Fibroblast of pulmonary artery (primary cell): ENCODE measurements at places on chromosomes 7 and 10.
A peak's percentile ranks its signal among the peaks of the same experiment; 100 is the strongest.

- DNase-seq, result no peak
Measured at GRCh38 chr7:93133005-93133404, 15.2 kb downstream of the SAMD9L start.

- no peak for DNase-seq
Measured at GRCh38 chr10:119364645-119365600, 157.6 kb downstream of the GRK5 start.

- peak; percentile 24 for DNase-seq
Measured at GRCh38 chr7:100603726-100604027, 1.5 kb downstream of the PCOLCE start.

- peak; percentile 47 for DNase-seq
Measured at GRCh38 chr10:94397549-94398370, 4.6 kb upstream of the TBC1D12 start.

- DNase-seq, result peak; percentile 54
Measured at GRCh38 chr10:96814264-96814663, 17.8 kb upstream of the LCOR start.

DNA sequence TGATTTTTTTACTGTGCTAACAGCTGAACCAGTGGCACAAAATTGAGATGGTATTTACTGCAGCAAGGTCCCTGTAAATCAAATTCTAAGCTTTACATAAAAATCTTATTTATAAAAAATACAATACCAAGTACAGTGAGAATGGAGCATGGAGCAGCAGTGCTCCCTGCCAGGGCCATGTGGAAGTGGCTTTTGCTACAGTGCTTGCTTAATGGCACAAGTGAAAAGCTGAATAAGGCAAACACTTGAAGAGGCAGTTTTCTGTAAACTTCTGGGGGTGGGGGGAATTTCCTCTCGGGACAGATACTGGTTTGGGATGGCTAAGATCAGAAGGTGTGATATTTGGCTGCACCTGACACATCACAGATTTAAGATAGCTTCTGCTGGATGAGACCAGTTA is 27.5 kb downstream of the AP3M1 start:
- DNase-seq, result no peak

GRCh38 chr7:41084381-41084780 is 618.5 kb downstream of the INHBA start:
- no peak for DNase-seq

GRCh38 chr7:119026391-119026790 is 801.9 kb downstream of the ANKRD7 start:
- DNase-seq, result no peak

DNA sequence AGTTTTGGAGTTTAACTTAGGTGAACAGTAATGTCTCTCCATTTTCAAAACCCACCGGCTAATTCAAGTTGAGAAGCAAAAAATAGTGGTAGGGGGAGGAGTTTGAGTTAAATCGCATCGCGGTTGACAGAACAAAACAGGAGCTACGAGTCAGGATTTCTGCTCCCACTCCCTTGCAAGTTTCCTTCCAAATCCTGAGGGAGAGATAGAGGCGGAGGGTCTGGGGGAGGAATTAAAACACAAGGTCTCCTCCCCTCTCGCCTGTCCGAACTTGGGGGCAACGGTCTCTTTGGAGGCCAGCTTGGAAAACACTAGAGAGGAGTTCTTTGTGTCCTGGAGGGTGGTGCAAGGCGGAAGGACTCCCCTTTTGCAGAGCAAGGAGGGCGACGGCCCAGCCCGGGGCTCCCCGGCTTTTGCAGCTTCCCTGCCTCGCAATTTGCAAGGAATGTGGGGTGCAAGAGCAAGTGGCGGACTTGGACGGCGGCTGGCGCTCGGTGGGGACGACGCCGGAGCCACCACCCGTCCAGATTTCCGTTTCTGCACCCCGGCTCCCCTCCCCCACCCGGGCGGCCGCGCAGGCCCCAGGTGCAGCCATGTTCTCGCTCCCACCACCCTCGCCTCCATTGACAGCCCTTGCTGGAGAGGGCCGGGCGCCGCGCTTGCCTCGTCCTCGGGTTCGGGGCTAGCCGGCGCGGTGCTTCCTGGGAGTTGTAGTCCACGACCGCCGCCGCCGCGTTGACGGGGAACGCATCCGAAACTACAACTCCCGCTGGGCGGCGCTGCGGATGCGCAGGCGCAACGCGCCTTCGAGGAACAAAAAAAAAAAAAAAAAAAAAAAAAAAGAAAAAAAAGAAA is 454 bp upstream of the GTF2I start:
- DNase-seq, result peak; percentile 97

GRCh38 chr10:78947733-78948132 is 121.0 kb upstream of the ZMIZ1 start:
- no peak for DNase-seq

DNA sequence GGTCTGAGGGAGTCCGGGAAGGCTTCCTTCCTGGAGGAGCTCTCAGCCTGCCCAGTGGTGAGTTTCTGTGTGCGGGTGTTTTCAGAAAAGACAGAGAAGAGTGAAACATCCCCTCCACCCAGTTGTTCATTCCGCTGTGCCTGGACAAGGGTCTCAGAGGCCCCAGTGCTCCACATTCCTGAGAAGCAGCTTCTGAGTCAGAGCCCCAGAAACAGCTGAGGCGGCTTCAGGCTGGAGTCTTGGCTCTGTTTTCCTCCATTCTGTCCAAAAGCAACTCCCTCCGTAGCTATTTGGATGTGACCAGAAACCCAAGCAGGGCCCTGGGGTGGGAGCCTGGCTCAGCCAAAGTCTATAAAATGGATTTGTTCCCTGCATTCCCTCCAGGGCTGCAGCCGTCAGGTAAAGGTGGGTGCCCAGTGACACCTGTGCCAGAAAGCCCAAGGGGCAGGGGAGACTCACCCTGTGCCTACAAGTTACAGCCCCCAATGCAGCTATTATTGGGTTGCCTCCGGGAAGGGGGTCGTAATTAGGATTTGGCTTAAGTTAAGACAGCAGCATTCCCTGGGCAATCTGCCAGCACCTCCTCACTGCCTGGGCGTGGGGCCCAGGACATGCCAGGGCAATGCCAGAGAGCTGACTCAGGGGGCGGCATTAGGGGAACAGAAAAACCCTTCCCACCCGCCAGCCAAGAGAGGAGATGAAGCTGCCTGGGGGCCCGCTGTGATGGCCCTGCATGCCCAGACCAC is 13.1 kb upstream of the CAMK2G start:
- peak; percentile 91 for DNase-seq

GRCh38 chr7:43449577-43449976 is 133.3 kb upstream of the STK17A start:
- DNase-seq, result no peak

DNA sequence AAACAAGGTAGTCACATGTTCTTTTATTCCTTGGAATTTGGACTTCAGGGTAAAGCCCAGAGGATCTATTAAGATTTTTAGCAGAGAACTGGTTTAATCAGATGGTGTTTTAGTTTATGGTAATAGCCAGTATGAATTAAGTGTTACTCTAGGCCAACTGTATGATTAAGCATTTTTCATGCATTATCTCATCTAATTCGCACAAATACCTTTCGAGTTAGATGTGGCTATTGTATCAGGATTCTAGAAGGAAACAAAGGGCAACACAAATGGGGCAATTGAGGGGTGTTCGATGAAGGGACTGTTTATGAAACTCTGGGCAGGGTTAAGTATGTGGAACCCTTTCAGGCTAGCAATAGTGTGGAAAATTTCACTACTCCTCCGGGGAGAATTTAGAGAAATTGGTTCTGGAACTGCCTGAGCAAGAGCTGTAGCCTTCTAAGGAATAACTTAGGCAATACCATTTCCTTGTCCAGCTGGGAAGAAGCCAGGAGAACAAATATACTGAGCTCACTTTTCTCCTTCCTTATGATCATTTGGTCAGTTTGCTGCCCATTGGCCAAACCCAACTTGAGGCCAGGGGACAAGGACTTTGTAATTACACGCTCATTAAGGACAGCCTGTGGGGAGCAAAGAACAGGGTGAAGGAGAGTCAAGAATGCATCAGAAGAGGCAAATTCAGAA is 319.0 kb upstream of the FZD1 start:
- DNase-seq, result peak; percentile 80

DNA sequence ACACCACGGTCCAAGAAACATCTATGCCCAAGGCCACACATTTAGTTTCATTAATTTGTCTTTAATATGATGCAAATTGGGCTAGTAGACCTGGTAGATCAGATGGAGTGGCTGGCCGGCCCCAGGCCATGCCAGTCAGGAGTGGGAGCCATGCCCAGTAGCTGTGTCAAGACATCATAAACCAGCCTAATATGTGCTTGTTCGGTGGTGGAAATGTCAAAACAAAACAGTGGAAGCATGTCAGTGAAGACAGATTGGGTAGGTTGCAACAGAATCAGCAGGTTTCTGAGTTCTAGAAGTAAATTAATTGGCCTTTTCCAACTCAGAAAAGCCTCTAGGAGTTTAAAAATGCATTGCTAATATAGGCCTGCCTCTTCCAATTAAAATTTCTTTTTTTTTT is 124.7 kb downstream of the NRP1 start:
- no peak for DNase-seq

DNA sequence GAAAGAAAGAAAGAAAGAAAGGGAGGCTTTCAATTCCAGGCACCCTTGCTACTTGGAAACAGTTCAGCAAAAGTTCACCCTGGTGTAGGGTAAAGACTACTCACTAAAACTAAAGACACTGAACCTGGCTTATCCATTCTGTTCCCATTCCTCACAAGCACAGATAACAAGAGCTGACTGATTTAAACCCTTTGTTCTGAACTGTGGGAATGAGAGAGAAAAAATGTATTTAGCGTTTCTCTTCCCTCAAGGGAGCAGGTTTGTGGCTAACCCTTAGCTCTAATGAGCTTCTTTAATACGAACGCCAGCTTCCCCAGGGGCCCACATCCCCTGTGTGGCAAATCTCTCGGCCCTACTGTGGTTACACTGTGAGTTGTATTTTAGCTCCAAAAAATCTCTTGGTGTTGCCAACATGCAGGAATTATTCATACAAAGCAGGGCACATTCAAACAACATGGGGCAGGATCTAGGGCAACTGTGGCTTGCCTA is 23.3 kb downstream of the PRTFDC1 start:
- peak; percentile 84 for DNase-seq

DNA sequence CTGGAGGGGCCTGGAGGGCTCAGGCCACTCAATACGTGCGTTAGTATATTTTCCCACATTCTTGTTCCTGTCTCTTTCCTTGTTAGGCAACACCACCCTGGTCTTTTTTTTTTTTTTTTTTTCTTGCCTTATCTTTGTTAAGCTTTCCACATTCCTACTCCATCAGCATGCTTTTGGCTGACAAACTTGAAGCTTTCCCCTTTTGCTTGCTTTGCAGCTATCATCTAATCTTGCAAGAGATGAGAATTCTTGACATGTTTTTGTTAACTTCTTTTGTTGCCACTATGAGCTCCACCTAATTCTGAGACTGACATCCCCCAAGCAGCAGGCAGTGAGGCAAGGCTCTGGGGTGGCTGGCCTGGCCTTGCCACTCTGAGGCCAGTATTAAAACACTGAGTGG is 52.5 kb upstream of the NRP1 start:
- DNase-seq, result peak; percentile 63

GRCh38 chr7:30697719-30698460 is 15.6 kb upstream of the CRHR2 start:
- DNase-seq, result no peak

DNA sequence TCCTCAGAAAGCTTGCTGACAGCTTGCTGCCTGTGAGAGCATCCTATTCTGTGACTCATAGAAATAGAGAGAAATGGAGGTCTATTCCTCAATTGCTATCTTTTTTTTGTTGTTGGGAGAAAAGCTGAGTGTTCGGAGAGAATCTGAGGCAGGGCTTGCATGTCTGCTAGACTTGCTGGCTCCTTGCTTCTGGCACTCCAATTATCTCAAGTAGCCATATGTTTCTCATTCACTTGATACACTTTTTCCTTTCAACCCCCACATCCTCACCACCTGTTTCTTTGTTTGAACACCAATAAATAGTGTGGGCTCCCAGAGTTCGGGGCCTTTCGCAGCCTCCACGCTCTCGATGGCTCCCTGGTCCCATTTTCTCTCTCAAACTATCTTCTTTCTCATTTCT is 172.2 kb downstream of the SH2D4B start:
- DNase-seq, result peak; percentile 8

DNA sequence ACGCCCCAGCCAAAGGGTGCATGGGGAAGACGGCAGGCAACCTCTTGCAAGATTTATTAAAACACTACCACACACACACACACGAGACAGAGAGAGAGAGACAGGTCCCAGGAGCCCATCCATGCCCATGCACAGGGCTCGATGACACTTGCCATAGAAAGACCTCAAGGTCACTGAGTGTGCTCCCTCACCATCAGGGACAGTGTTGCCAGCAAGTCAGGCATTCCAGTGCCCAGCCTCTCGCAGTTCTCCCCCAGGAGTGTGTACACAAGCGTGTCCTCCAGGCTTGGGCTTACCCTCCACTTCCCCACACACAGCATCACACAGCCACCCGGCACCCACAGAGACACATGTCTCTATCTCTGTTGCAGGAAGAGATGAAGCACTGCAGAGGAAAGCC is 46.8 kb upstream of the SLF2 start:
- DNase-seq, result no peak

GRCh38 chr10:96344178-96344577 is 14.6 kb downstream of the OPALIN start:
- DNase-seq, result no peak

- DNase-seq, result no peak
Measured at GRCh38 chr7:47550788-47551470, 31.0 kb downstream of the TNS3 start.

DNA sequence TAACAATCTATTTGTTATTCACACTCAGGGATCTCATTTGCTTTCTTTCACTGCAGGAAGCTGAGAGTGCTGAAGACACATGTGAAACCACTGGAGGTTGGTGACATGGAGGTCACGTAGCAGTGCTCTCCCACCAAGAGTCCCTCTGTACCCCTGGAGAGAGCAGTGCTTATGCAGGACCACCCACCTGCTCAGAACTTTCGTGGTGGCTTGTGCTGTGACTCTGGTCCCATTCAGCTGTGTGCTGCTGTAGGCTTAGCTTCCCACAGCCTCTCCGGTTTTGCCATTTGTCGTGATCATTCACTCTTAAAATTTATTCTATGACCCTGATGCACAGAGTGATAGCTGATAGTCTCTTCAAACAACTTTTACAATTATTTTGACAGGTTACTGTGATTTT is 96.0 kb upstream of the RSU1 start:
- DNase-seq, result no peak

- peak; percentile 26 for DNase-seq
Measured at GRCh38 chr7:135210888-135211178, 493 bp downstream of the WDR91 start.

DNA sequence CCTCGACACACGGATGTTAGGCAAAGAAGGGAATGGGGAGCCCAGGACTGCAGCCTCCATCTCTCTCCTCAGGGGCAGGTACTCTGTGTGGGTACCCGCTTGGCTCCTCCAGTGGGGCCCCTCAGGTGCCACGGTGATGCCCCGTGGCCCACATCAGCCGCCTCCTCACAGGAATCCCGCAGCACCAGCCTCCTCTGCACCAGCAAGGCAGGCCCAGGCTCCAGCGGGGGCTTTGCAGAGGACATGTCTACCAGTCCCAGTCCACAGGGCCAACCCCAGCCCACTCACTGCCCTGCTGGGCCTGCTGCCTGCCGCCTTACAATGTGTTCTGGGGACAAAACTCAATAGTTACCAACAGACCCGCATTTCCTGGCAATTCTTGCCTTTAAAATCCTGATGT is 61.6 kb upstream of the ADGRA1 start:
- no peak for DNase-seq
